ENCODE measurements at places on chromosomes 11 and 22.

GRCh38 chr11:10309163-10310093 is 4.6 kb downstream of the ADM start:
- DNase-seq = no peak

DNA sequence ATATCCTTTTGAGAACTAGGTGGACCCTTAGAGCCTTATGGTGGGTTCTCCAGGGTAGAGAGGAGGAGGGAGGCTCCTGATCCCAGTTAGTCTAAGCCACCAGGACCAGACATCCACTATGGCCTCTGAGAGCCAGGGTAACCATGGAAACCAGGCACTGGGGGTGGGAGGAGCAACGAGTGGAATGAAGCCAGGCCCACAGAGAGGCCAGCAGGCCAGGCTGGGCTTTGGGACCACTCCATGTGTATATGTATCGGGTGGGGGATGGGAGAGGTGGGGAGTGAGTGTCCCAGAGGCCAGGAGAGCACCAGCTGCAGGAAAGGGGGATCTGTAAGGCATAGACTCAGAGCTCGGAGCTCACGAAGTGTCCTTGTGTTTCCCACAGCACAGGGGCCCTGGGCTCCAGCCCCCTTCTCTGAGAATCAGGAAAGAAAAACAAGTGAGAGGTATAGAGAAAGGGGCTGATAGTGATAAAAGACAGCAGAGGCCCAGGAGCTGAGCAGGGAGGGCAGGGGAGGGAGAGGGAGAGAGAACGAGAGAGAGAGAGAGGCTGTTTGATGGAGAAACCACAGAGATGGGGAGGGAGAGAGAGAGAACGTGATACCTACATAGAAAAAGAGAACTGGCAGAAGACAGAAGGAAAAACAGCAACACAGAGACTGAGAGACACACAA is 15.5 kb upstream of the TSPAN18 start:
- peak; percentile 24 for DNase-seq

GRCh38 chr22:35995348-35995747 is 33.3 kb downstream of the RBFOX2 start:
- DNase-seq = no peak

- DNase-seq = no peak
These were observed 68.7 kb downstream of the SCN3B start for GRCh38 chr11:123585706-123586105.

All from NCI-H1694 treated with DMSO at 0.1 percent for 48 hours (cell line).